ENCODE measurements at places on chromosomes 5 and 9. TPM values are rescaled to one million over a fixed set of nuclear protein-coding genes. Genes with fewer than 3 reads are reported as not detected.

- DNase-seq: no peak
Observed at GRCh38 chr5:178941361-178941760, 363 bp downstream of the ZNF454 start.

The SLC2A6 gene
- total RNA-seq: 16.6 TPM

The INSL6 gene
- total RNA-seq: not detected

- DNase-seq: no peak
Observed at GRCh38 chr5:115196161-115196560, 26.5 kb upstream of the TRIM36 start.

The JAKMIP2 gene
- total RNA-seq: 0.52 TPM

GRCh38 chr5:156411185-156411613 lies 84.2 kb downstream of the SGCD start:
- peak; percentile 65 for DNase-seq

- no peak for DNase-seq
Observed at GRCh38 chr5:132486318-132487094, 4.1 kb downstream of the IRF1 start.

DNA sequence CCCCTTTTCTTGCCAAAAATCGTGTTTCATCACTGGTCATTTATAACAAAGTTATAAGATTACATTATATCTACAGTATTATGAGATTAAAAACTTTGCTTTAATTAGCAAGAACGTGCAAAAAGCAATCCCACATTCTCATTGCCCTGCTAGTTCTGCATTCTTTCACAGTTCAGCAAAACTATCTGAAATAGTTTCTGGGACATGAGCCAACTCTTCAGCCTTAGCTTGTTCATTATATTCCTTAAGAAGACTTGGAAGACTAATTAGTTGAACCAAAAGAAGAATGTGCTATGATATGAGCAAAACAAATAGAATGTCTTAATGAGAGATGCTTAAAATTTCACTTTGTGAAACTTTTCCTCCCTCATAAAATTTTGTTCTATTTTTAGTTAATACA lies 76.7 kb downstream of the ITGA1 start:
- DNase-seq: peak; percentile 23

DNA sequence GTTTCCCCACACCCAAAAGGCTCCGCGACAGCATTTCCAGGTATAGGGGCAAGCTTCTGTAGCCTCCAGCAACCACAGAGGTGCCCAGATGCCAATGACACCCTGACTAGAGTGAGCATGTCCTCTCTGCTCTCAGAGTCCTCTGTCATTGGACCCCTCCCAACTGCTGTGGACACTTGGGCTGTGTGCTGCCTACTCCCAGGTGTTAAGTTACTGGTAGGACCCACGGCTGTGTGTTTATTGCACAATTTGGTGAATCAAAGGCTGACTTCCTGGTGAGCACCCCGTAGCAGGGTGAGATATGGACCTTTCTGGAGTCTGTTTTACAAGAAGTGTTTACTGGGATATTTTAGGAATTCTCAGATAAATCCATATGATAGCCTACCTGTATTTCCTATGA lies 36.0 kb downstream of the SH3GL2 start:
- DNase-seq: no peak

DNA sequence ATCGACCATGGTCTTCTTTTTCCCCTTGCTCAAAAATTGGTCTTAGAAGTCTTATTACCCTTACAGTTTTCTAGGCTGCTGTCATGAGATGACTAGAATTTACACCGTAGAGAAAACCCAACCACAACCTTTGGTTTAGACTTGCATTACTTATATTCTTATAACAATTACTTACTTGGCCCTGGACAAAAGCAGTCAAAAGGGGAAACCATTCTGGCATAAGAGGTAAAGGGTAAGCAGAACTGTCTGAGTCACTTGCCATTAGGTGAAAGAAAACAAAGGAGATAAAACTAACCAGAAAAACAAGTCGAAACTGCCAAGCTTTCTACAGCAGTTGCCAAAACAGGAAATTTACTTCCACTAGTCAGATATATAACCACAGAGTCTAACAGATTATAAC lies 17.9 kb downstream of the TMEM245 start:
- peak; percentile 76 for DNase-seq

The SGTB gene
- 12.2 TPM for total RNA-seq

Measured in LHCN-M2 (cell line).